ENCODE measurements at places on chromosomes 3 and 15.

GRCh38 chr15:41730543-41730942, 43.7 kb upstream of the MAPKBP1 start:
- no peak for DNase-seq

DNA sequence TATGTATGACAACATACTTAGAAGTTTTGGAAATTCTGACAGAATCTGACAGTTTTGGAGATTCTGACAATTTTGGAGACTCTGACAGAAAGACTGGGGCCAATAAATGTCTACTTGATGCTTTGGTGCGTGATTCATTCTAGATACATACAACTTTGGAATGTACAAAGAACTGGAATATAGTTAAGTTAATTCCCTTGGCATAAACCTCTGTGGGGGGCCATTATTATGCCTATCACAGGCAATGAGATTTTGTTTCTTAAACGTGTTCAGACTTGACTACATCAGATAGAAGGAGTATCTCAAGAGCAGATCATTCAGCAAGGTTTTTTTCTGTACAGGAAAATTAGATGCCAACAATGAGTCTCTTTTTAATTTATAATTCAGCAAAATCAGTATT, 617.6 kb upstream of the ZNF717 start:
- no peak for DNase-seq

DNA sequence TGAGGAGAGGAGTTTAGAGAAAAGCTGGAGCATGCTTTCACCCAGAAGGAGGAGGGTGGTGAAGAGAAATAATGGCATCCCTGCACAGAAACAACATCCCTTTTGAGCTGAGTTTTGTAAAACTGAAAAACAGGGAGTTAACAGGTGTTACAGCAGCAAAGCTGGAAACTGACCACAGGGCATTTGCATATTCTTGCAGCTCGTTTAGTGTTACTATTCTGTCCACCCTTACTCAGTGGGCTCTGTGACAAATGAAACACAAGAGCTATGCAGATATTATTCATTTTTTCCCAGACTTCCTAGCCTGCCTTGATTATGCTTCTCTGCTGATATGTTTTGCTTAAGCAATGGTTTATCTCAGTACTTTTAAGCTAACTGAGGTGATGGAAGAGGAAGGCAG, 272.0 kb downstream of the NEK10 start:
- DNase-seq, result no peak

- DNase-seq, result no peak
Observed at GRCh38 chr3:53939086-53939582, 47.5 kb upstream of the SELENOK start.

DNA sequence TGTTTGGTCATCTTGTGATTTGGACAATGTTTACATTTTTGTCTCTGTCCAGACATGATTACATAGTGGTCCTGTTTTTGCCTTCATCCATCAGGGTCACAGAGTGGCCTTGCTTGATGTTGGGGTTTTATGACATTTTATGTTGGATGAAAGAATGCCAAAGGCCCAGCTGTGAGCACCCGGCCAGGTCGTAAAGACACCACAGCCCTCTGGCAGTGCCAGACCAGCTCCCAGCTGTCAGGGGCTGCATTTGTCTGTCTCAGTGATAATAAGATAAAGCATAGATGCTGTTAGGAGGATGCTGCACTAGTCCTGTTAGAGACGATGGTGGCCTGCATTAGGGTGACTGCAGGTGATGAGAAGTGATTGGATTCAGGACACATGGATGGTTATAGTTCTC, 117.5 kb downstream of the FAM174B start:
- no peak for DNase-seq

DNA sequence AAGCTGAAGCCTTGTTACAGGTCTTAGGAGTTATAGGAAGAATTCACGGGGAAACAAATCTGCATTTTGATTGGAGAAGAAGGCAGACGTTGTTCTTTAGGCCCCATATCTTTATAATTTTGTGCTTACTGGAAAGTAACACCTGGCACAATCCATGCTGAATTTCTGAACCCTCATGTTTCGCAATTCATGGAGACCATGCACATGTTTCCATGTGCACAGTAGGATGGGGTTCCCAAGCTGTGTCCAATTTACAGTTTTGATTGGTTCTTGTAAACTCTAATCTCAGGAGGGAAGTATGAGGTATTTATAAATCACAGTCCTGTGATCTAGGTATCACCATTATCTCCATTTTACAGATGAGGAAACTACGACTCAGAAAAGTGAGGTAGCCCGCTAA, 7.8 kb upstream of the SCAANT1 start:
- DNase-seq, result no peak

GRCh38 chr3:175208326-175208725, 349.2 kb downstream of the NAALADL2 start:
- no peak for DNase-seq

- DNase-seq, result no peak
Observed at GRCh38 chr3:103767635-103768034, 1332.8 kb downstream of the ZPLD1 start.

- no peak for DNase-seq
Observed at GRCh38 chr15:94968133-94968532, 736.8 kb downstream of the MCTP2 start.

- no peak for DNase-seq
Observed at GRCh38 chr3:119945291-119945690, 149.0 kb downstream of the GSK3B start.

DNA sequence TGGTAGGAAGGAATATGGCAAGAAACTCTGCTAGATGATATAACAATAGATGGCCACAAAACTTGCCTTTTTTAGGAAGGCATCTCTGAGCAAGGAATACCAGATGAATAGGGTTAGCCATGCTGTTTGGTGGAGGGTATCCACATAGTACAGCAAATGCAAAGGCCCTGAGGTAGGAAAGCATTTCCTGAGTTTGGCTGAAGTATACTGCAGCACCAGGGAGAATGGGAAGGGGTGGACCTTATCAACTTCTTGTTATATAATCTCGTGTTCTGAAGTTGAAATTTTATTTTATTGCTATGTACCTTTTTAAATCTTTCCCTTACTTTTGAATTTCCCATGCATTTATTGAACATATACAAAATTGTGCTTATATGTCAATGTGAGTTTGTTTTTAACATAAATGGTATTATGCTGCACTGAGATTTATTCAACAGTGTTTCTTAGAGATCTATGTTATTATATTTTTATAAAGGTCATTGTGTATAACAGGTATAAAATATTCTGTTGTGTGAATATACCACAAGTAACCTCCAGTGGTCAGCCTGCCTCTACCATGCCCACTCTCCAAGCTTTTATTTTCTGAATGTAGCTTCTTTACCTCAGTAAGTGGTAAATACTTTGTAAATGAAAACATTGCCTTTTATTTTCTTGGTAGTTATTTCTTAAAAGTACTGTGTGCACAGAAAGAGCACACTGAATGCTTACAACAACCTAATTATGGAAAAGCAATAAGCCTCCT, 2.8 kb upstream of the KAT2B start:
- no peak for DNase-seq

DNA sequence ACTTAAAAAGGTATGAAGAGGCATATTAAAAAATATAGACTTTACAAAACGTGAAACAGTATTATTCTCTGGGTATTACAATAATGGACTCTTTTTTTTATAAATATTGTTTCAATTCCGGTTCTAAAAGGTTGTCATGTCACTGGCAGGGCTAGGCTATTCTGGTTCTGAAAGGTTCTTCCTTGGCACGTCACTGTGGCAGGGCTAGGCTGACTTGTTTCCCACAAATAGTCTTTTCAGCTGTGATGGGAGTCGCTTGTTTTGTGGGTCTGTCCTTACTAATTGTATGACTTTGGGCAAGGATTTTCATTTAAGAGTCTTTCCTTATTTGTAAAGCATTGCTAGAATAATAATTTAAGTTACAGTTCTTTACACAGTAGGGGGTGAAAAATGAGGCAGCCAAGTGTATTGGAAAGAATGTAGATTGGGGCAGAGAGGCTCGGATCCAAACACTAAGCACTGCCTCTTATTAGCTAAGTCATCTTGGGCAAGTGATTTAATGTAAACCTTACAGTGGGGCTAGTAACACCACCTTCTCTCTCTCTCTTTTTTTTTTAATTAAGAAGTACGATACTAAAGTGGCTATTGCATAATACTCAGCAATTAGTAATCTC, 12.4 kb upstream of the MELTF start:
- DNase-seq, result no peak

- DNase-seq, result peak; percentile 65
Observed at GRCh38 chr3:8629151-8630021, 15.2 kb downstream of the SSUH2 start.

GRCh38 chr3:19945969-19946831, 697 bp upstream of the RAB5A start:
- peak; percentile 0 for DNase-seq

DNA sequence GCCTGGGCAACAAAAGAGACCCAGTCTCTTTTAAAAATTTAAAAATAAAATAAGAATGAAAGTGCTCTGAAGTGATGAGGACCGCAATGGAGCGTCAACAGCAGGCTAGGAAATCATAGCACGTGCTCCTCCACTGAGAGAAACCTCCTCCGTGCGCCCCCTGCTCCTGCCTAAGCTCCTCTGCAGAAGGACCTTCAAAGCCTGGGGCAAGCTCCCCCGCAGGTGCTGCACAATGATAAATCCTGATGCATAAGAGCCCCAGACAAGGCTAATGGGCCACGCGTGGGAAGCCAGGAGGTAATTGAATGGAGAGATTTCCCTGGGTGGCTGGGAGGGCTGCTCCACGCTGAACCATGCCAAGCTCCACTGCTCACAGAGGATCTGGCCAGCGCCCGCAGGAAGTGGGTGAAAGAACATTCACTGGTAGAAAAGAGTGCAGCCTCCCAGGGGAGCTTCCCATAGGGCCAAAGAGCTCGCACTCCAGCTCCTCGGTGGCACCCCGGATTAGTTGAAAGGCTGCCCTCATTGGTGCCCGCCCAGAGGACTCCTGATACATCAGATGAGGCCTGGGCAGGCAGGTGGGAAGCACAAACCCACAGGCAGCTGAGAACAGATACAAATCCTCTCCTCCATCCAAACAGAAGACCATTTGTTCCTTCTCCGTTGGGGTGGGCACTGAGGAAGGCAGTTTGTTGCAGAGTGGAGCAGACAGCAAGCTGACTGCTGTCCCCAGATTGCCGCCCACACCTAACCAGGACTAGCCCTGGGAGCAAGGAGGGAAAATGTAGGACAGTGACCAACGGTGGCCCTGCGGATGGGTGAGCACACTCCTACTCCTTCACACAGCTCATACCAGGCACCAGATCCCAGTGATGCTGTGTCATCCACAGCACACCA, 52.5 kb downstream of the CPN2 start:
- no peak for DNase-seq

- no peak for DNase-seq
Observed at GRCh38 chr3:38558864-38559263, 62.7 kb downstream of the EXOG start.

DNA sequence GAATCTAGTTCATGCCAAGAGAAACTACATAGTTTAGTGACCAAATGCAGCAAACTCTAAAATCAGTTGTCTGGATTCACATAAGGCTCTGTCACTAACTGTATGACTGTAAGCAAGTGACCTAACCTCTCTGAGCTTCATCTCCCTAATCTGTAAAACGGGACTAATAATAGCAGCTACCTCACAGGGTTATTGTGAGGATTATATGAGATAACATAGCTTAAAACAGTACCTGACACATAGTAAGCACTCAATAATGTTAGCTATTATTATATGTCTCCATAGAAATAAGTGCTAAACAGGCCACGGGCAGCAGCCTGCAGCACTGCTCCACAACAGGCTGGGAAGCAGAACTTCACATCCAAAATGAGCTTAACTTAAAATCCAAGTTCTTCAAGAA, 30.2 kb downstream of the NPTN start:
- DNase-seq, result no peak

GRCh38 chr15:98230975-98231374, 270.5 kb downstream of the ARRDC4 start:
- DNase-seq, result no peak

- DNase-seq, result peak; percentile 14
Observed at GRCh38 chr3:143885780-143886427, 37.6 kb upstream of the SLC9A9 start.

DNA sequence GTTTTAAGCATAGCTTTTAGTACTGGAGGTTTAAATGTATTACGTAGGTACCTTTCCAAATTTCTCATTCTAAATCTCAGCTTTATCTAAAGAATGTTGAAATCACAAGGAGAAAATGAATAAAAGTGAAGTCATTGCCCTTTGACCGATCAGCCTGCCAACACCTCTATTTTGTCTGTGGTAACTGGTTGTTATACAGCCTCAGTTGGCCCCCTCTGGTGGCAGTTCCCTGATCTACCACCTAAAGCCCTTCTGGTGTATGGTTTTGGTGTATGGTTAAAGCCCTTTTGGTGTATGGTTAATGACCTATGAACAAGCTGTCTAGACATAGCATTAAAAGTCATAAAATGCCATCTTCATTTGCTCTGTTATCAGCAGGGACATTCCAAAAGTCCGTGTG, 378.2 kb upstream of the AZI2 start:
- no peak for DNase-seq

GRCh38 chr3:74542441-74542840, 72.0 kb downstream of the CNTN3 start:
- no peak for DNase-seq

DNA sequence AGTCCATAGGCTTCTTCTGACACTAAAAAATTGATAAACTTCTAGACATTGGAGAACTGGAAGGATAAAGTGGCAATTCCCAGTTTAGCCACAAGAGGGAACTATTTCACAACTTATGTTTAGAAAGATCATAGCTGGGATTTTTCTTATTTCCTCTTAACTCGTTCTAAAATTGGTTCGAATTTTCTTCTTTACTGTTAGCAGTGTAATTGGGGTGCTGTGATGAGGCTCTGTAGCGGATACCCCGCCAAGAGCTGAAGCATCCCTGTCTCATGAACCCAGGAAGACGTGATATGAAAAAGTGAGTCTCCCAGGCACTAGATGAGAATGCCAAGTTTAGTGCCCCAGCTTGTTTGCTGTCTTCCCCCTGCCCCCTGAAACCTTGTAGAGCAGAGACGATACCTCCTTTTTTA, 85.1 kb downstream of the PDCD6IP start:
- no peak for DNase-seq
